GDM1 (cell line): ENCODE measurements at places on chromosomes 1 and 21.

- DNase-seq = no peak
Measured at GRCh38 chr1:221336126-221336525, 405.8 kb downstream of the DUSP10 start.

- DNase-seq = no peak
Measured at GRCh38 chr1:59316497-59317128, 19.7 kb downstream of the FGGY start.

GRCh38 chr1:107091418-107091817 lies 34.9 kb downstream of the PRMT6 start:
- DNase-seq = no peak

GRCh38 chr21:15559660-15560059 lies 170.1 kb upstream of the USP25 start:
- no peak for DNase-seq

GRCh38 chr1:41468122-41468762 lies 16.2 kb downstream of the EDN2 start:
- no peak for DNase-seq

DNA sequence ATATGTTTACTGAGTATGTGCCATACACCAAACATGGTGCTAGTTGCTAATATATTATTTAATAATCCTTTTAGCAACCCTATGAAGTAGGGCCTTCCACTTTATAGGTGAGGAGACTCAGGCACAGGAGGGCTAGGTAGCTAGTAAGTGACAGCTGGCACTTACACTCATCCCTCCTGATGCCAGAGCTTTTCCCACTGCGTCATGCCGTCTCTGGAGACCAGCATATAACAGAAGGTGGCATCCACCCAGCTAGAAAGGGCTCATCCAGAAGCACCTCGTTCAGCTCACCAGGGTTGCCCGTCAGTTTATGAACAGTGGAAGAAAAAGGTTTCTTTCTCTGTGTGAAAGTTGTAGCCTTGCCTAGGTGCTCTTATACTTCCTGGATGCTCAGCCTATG lies 108.9 kb downstream of the NOS1AP start:
- no peak for DNase-seq

- no peak for DNase-seq
Measured at GRCh38 chr1:209561532-209561931, 22.0 kb upstream of the CAMK1G start.

GRCh38 chr1:180029524-180030135 lies 75.0 kb downstream of the CEP350 start:
- no peak for DNase-seq

DNA sequence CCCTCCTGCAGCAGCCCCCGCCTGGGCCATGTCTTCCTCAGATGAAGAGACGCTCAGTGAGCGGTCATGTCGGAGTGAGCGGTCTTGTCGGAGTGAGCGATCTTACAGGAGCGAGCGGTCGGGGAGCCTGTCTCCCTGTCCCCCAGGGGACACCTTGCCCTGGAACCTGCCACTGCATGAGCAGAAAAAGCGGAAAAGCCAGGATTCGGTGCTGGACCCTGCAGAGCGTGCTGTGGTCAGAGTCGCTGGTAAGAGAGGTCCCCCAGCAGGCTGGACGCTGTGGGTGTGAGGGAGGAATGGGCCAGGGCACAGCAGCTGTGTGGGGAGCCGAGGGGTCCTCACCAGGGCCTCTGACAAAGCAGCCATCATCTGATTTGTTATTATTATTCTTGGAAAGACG lies 58.0 kb downstream of the NDUFS5 start:
- no peak for DNase-seq

GRCh38 chr1:99685516-99686180 lies 39.7 kb downstream of the PALMD start:
- peak; percentile 34 for DNase-seq

- DNase-seq = no peak
Measured at GRCh38 chr1:30693366-30693765, 30.0 kb downstream of the MATN1 start.

GRCh38 chr21:40636026-40636425 lies 210.9 kb downstream of the DSCAM start:
- DNase-seq = no peak

DNA sequence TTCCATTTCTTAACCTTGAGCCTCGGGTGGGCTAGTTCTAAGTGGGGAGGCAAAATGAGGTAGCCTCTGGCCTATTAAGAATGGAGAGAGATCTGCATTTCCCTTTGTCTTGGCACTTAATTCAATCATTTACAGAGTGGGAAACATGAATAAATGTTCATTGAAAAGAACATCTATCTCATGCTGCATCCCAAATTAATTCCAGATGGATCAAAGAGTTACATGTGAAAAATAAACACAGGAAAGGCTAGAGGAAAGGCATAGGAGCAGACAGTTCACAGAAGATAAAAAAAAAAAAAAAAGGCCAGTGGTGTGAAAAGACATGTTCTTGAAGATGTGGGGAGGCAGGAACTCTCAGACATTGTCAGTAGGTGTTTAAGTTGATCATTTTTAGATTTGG lies 35.7 kb upstream of the EPS8L3 start:
- DNase-seq = no peak

- DNase-seq = peak; percentile 5
Measured at GRCh38 chr1:11731691-11732283, 4.1 kb upstream of the AGTRAP start.

GRCh38 chr21:44932408-44933181 lies 7.2 kb upstream of the SLX9 start:
- peak; percentile 12 for DNase-seq

GRCh38 chr1:24057171-24057570 lies 54.8 kb downstream of the MYOM3 start:
- no peak for DNase-seq

DNA sequence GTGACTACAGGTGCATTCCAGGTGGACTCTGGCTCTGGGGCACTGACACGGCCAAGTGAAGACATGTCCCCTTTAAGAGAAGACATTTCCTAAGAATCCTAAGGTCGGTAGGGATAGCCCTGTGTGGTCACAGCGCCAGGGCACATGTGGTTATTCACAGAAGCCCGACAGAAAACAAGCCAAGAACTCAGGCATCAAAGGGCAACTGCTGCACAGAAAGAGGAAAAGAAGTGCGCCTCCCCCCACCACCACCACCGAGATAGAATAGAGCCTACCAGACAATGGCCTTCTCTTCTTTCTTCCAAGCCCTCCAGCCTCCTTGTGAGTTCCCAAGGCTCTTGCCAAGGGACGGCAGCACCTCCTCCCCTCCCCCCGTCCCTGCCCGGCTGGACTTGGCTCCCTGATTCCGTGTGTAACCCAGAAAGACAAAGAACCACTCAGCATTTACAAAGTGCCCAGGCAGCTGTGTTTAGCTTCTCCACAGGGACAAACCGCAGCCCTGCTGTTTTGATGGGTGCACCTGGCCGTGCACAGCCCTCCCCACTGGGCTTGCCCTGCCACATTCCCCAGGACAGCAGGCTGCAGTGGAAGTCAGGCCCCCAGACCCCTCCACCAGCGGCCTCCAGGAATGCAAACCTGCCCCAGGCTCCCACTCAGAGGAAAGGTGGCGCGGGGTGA lies 30.2 kb downstream of the TMPRSS2 start:
- no peak for DNase-seq

DNA sequence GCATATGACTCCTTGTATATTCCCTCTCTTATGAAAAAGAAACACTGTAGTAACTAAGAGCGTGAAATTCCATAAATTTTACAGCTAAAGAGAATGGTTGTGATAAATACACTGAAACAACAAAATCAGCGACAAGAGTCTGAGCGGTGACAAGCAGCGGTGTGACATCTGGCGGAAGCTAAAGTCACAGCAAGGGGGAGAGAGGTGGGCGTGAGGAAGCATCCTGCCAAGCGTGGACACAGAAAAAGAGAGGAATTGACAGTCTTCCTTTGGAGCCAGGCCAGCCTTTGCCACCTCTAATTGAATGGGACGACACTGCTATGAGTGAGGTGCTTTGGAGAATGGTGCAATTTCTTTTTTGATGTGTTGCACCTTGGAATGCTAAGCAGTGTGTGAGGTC lies 25.9 kb downstream of the PSMB2 start:
- DNase-seq = no peak

- no peak for DNase-seq
Measured at GRCh38 chr1:27403065-27403726, 10.8 kb downstream of the GPR3 start.

- DNase-seq = peak; percentile 70
Measured at GRCh38 chr1:178726087-178726517, 1.1 kb downstream of the RALGPS2 start.

GRCh38 chr1:57248830-57249229 lies 175.0 kb downstream of the DAB1 start:
- DNase-seq = no peak

DNA sequence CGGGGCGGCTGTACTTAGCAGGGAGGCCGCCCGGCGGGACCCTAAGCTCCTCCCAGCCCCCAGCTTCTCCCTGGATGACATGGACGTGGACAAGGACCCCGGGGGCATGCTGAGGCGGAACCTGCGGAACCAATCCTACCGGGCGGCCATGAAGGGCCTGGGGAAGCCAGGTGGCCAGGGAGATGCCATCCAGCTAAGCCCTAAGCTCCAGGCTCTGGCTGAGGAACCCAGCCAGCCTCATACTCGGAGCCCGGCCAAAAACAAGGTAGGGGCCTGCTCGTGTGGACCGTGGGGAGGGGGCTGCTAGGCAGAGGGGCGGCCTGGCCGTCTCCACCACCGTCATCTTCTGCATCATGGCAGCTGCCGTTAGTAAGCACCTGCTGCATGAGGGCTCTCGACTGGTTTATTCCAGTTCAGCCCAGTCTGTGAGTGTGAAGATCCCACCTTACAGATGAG lies 9.0 kb downstream of the ARHGEF16 start:
- no peak for DNase-seq

- no peak for DNase-seq
Measured at GRCh38 chr1:7652515-7653098, 118.5 kb upstream of the VAMP3 start.

GRCh38 chr1:30111431-30111830 lies 612.0 kb downstream of the MATN1 start:
- no peak for DNase-seq

DNA sequence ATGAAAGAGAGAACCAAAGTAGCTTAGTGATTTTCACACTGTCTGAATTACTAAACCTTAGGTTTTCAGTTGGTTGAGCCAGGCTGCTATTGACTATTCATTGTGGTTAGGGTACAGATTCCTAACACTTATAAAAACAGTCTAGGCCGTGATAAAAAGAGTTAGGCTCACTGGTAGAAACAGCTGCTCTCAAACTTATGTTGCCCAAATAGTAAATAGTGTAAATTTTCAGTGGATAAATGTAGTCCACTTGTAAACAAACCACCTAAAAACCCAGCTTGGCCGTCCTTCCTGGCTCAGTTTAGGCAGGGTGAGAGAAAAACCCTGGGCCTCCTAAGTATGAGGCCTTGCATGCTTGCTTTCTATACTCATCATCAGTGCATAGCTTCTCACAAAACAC lies 34.9 kb downstream of the ARID1A start:
- no peak for DNase-seq

GRCh38 chr1:186577216-186577615 lies 103.0 kb downstream of the PTGS2 start:
- no peak for DNase-seq

- DNase-seq = no peak
Measured at GRCh38 chr1:34874296-34874952, 14.9 kb upstream of the SMIM12 start.

- no peak for DNase-seq
Measured at GRCh38 chr1:100267284-100267683, 1.3 kb downstream of the RTCA start.

DNA sequence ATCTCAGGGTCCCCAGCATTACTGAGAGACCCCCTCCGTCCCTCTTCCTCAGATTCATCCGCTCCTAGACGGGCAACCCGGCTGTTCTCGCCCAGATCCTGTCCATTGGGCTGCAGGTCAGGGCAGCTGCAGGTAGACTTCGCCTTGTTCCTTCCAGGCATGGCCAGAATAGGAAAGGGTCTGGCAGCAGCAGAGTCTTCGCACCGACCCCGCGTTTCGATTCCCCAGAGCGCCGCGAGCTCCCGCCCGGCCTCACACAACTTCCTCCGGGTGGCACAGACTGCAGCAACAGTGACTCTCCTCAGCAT lies 265 bp downstream of the NRDC start:
- DNase-seq = no peak

GRCh38 chr1:208129060-208129459 lies 115.1 kb downstream of the PLXNA2 start:
- no peak for DNase-seq

DNA sequence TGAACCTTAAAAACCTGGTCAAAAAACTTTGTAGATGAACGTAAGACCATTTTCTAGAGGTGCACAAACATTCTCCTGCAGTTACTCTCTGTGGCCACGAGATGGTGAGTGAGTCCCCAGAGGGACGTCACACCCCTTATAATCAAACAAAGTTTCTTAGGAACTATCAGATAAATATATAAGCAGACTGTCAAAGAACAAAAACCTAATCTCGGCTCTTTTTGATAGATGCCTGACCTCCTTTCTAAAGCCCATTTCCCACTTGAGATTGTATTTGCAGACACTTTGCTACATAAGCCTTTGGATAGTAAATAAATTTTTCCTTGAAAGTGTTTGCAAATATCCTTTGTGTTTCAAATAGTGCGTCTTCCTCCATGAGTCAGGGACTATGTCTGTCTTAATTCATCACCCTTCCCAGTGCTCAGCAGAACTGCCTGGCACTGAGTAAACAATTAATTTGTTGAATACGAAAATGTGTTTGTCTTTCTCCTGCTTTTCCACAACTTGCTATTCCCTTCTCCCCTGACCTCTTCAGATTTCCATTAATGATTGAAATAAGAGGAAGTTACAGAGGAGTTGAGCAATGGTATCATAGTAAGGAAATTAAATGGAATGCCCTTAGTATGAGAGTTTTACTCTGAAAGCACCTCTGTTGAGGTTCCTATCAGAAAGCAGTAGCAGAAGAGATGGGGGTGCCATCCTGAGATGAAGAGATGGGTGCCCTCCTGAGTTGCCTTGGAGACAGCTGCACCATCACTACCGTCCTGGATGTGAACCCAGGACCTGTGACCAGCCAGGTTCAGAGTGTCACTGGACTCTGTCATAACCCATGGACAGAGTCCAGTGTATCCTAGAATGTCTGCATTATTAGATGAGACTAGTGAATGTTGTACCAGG lies 57.8 kb upstream of the RAVER2 start:
- DNase-seq = peak; percentile 11

DNA sequence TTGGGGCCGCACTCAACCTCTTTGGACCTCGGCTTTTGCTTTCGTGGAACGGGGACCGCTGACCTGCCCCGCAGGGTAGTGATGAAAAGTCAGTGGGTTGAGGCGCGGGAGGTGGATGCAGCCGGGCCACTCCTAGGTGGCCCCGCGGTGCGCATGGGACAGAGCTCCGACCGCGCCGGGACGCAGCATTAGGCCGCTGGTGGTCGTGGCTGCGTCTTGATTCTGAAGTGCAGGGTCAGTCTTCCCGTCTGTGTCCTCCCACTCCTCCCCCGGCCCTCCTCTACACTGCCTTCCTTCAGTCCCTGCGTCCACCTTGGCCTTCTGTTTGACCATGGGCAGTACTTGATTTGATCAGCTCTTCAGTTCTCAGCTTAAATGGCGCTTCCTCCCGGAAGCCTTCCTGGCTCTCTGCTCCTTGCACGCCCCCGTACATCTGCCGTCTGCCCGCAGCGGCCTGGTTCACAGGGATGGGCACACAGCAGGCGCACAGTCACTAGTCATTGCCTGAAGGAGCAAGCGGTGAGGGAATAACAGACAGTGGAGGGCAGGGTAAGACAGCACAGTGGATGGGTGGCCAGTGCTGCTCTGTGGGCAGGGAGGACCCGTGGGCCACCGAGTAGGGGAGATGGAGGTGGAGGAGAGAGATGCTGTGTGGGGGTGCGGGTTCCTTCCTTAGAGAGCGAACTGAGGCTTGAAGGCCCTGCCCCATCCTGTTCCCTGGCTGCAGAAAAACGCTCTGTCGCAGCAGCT lies 633 bp downstream of the THEMIS2 start:
- no peak for DNase-seq

- DNase-seq = no peak
Measured at GRCh38 chr1:63931468-63931867, 157.7 kb downstream of the ROR1 start.
